ENCODE measurements at places on chromosomes 3 and 15. TPM values are rescaled to one million over a fixed set of nuclear protein-coding genes. Genes with fewer than 3 reads are reported as not detected.

DNA sequence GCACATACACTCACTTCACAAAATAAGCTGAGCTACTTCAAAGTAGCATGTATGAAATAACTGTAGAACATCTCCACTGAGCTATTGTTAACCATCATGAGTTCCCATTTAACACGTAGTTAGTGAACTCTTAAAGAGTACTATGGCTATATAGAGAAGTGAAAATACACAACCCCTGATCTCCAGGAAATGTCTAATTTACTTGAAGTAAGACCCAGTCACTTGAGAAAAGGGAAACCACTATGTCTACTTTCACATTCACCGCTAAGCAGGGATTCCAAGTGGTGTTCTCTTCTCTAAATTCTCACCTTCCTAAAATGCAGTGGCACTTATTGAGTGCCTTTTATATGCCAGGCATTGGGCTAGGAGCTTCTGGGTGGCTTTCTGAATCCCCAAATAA is 35.0 kb upstream of the COLQ start:
- no peak overlapping the region for H3K4me3 ChIP-seq
- no peak for DNase-seq
- H3K4me1 ChIP-seq = peaks cover 8% of the 10 kb centered on the region
- no peaks in the 10 kb centered on the region for H3K27me3 ChIP-seq

The ALPK3 gene
- total RNA-seq = 0.06 TPM

GRCh38 chr15:37900326-37901221 is 33.9 kb upstream of the TMCO5A start:
- peaks cover 1% of the 10 kb centered on the region for H3K27me3 ChIP-seq
- peak overlapping the region; percentile 85 for H3K4me3 ChIP-seq
- peak overlapping the region; percentile 83 for H3K27ac ChIP-seq
- no peaks in the 10 kb centered on the region for H3K36me3 ChIP-seq
- peak; percentile 83 for DNase-seq

The NKIRAS1 gene
- 11.8 TPM for total RNA-seq

DNA sequence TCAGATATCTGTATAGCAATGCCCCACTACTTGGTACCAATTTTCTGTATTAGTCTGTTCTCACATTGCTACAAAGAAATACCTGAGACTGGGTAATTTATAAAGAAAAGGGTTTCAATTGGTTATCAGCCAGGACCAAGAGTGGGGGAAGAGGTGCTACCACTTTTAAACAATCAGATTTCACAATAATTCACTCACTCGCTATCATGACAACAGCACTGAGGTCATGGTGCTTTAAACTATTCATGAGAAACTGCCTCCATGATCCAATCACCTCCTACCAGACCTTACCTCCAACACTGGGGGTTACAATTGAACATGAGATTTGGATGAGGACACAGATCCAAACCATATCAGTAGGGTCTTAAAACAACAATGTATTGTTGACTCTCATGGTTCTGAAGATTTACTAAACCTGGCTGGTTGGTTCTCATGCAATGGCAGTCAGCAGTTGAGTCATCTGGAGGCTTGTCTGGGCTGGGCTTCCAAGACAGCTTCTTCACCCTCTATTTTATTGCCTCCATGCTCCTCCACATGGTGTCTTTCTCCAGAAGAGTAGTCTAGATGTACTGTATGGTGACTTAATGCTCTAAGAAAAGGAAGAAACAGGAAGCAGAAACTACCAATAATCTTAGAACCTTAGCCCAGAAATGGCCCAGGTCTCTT is 21.2 kb upstream of the TM4SF4 start:
- DNase-seq = no peak
- H3K27me3 ChIP-seq = no peaks in the 10 kb centered on the region
- no peak overlapping the region for H3K4me3 ChIP-seq
- H3K27ac ChIP-seq = no peak overlapping the region

The MRPS22 gene
- total RNA-seq = 71.7 TPM

The TEX55 gene
- total RNA-seq = not detected

The TM4SF4 gene
- 0.52 TPM for total RNA-seq

DNA sequence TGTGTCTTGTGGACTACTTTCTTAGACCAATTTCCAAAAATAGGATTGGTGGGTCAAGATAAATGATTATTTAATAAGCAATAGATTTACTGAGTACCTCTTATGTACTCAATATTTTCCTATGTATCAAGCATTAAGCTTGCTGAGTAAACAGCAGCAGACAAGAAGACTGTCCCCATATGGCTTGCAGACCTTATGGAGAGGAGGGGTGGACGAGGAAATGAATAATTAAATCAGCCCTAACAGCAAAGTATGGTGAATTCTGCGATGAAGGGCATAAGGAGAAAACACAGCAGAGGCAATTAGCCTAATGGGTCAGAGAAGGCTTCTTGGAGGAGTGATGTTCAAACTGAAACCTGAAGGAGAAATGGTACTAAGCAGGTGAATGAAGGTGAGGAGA is 45.1 kb downstream of the ACP3 start:
- DNase-seq = no peak
- no peak overlapping the region for H3K4me3 ChIP-seq
- no peaks in the 10 kb centered on the region for H3K36me3 ChIP-seq
- no peaks in the 10 kb centered on the region for H3K4me1 ChIP-seq
- H3K27ac ChIP-seq = no peak overlapping the region
- peaks cover 24% of the 10 kb centered on the region for H3K27me3 ChIP-seq

The SLC35G2 gene
- total RNA-seq = 21.9 TPM

The NEO1 gene
- 6.0 TPM for total RNA-seq

DNA sequence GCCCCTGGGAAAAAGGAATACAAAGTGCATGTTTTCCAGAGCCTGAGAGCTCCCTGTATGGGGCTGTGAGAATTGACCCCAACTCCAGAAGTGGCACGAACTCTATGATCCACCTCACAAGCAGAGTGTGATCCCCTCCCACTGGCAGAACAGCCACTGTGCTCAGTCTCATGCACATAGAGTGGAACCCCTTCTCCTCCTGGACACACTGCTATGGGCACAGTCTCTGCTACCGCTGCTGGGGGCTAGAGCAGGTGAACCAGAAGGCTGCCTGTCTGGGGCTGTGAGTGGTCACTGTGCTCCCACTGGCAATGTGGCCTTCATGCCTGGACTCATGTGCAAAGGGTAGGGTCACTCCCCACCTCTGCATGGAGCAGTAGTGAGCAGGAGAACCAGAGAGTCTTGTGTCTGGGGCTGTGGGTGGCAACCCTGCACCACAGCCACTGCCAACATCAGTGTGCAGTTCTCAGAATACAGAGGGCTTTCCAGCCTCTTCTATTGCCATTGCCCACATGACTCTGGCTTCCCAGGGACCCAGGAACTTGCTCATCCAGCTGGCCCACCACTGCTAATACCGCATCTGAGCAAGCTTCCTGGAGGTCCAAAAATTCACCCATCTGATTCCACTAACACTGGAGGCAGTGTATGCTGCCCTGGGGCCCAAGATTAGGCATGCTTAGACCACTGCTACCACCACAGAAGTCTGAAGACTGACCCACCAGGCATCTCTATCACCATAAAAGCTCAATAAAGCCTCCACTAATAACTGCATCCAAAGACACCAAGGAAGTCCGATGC is 343.7 kb upstream of the SOX14 start:
- H3K27ac ChIP-seq = no peak overlapping the region
- no peak overlapping the region for H3K4me3 ChIP-seq
- H3K4me1 ChIP-seq = no peaks in the 10 kb centered on the region
- no peaks in the 10 kb centered on the region for H3K27me3 ChIP-seq
- DNase-seq = no peak

DNA sequence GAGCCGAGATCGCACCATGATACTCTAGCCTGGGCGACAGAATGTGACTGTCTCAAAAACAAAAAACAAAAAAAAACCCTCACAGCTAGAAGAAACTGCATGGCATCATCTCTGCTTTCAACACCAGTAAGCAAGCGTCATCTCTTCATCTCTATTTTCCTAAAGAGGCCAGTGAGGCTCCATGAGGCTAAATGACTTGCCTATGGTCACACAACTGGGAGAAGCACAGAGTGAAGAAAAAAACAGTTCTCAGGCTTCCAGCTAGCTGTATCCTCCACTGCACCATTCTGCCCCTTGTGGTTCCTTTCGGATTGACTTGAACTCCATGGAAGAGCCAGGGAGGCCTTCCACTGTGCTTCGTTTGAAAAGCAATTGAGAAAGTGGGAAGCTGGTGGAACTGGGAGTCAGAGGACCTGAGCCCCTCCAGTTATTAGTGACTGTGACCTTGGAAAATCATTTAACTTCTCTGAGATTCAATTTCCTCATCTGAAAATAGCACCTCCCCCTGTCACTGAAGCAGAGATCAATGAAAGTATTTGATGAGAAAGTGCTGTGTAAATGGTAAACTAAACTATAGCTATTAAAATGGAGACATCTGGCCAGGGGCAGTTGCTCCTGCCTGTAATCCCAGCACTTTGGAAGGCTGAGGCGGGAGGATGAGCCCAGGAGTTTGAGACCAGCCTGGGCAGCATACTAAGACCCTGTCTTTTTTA is 32.1 kb upstream of the DENND4A start:
- peaks cover 25% of the 10 kb centered on the region for H3K4me1 ChIP-seq
- no peak overlapping the region for H3K27ac ChIP-seq
- DNase-seq = peak; percentile 55

DNA sequence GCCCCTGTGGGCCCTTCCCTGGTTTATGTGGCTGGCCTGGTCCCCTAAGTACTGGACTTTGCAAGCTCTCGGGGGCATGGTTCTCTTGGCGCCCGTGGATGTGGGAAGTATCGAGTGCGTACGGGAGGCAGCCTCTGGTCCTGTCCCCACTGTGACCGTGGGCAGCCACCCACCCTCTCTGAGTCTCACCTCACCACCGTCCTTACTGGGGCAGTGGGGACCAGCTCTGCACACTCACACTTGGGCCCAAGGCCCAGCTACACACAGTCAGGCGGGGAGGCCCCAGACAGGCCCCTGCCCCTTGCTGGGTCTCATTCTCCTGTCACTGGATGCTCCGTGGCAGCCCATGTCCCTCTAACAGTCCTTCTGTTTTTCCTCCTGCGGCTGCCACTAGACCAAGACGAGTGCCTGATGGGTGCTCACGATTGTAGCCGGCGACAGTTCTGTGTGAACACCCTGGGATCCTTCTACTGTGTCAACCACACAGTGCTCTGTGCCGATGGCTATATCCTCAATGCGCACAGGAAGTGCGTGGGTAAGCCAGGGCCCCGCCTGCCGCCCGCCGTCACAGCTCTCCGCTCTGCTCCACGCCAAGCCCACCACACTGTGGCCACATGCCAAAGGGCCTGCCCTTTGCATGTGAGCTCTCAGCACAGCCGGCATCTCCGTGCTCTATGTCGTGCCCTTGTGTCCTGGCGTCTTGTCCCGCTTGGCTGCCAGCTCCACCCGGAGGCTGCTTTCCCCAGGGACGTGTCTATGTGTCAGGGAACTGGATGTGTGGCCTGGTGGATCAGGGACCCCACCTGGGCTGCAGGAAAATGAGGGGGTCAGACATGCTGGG is 72.7 kb downstream of the FBLN2 start:
- no peak overlapping the region for H3K27ac ChIP-seq
- no peak overlapping the region for H3K4me3 ChIP-seq
- peaks cover 2% of the 10 kb centered on the region for H3K27me3 ChIP-seq
- H3K36me3 ChIP-seq = peaks cover 10% of the 10 kb centered on the region
- no peak for DNase-seq
- no peaks in the 10 kb centered on the region for H3K4me1 ChIP-seq

The LMLN gene
- total RNA-seq = 6.2 TPM

GRCh38 chr3:186259612-186260383 is 102.2 kb downstream of the DGKG start:
- H3K4me1 ChIP-seq = peaks cover 18% of the 10 kb centered on the region
- DNase-seq = peak; percentile 43
- H3K36me3 ChIP-seq = no peaks in the 10 kb centered on the region
- peak overlapping the region; percentile 74 for H3K4me3 ChIP-seq
- H3K27ac ChIP-seq = peak overlapping the region; percentile 71

The ZNF148 gene
- 41.4 TPM for total RNA-seq

GRCh38 chr15:42264795-42265194 is 8.2 kb upstream of the GANC start:
- no peaks in the 10 kb centered on the region for H3K27me3 ChIP-seq
- peak overlapping the region; percentile 73 for H3K27ac ChIP-seq
- peaks cover 62% of the 10 kb centered on the region for H3K36me3 ChIP-seq
- peaks cover 19% of the 10 kb centered on the region for H3K4me1 ChIP-seq
- no peak overlapping the region for H3K4me3 ChIP-seq
- no peak for DNase-seq

The CYP11A1 gene
- total RNA-seq = 0.17 TPM

DNA sequence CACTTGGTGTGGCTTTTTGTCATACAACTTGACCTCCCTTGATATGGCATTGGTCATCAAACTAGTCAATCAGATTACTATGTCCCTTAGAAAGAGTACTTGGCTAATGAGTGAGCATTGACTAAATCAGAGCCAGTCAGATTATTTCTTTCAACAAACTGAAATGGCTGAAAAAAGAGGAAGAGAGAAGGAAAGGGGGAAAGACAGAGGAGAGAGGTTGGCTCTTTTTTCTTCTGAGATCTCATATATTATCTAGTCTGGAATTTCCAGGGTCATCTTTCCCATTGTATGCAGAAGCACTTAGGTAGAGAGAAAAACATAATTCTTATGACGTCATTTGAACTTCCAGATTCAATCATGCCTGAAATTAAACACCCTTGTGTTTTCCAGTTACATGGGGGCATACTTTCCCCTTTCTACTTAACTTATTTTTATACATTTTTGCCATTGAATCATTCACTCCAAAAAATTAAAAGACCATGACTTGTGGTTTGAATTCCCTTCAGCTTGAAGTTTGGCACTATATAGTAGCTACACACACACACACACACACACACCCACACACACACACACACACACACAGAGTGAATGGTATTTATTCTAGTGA is 387.8 kb downstream of the LSAMP start:
- H3K36me3 ChIP-seq = no peaks in the 10 kb centered on the region
- no peak for DNase-seq
- H3K4me3 ChIP-seq = no peak overlapping the region
- peaks cover 10% of the 10 kb centered on the region for H3K4me1 ChIP-seq
- H3K27ac ChIP-seq = no peak overlapping the region

- no peak overlapping the region for H3K27ac ChIP-seq
- H3K27me3 ChIP-seq = peaks cover 25% of the 10 kb centered on the region
- H3K4me1 ChIP-seq = peaks cover 17% of the 10 kb centered on the region
- no peak overlapping the region for H3K4me3 ChIP-seq
- no peak for DNase-seq
- no peaks in the 10 kb centered on the region for H3K36me3 ChIP-seq
Measured at GRCh38 chr3:18439281-18439680, 14.1 kb upstream of the SATB1 start.

The GRIP2 gene
- total RNA-seq = not detected

DNA sequence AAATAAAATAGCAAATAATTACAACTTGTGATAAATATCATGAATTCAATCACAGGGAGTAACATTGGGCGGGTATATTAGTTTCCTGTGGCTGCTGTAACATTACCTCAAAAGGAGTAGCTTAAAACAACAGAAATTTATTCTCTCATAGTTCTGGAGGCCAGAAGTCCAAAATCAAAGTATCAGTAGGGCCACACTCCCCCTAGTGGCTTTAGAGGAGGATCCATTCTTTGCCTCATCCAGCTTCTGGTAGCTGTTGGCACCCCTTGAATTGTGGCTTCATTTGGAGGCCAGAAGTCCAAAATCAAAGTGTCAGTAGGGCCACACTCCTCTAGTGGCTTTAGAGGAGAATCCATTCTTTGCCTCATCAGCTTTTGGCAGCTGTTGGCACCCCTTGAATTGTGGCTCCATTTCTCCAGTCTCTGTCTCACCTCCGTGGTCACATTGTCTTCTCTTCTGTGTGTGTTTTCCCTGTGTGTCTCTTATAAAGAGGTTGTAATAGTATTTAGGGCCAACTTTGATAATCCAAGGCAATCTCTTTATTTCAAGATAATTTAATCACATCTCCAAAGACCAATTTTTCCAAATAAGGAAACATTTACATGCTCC is 3.1 kb upstream of the CFAP20DC start:
- H3K27me3 ChIP-seq = no peaks in the 10 kb centered on the region
- H3K36me3 ChIP-seq = no peaks in the 10 kb centered on the region
- DNase-seq = peak; percentile 47
- H3K4me3 ChIP-seq = no peak overlapping the region
- peaks cover 27% of the 10 kb centered on the region for H3K4me1 ChIP-seq
